ENCODE measurements at places on chromosomes 1 and 21.

DNA sequence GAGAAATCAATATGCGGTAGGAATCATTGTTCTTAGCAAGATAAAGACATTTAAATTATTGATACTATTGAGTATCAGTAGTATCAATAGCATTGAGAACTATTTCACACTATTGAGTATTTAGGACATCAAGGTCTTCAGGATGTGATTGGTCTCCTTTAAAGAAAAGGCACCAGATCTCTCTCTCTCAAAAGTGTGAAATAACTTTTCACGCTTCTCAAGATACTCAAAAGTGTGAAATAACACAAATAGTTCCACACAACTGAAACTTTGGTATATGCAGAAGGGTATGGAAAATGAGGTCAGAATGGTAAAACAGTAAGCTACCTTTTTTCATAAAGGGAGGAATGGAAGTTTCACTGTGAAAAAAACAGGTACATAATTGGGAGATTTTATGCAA is 6.7 kb upstream of the PYHIN1 start:
- no peak for DNase-seq

- DNase-seq: no peak
Measured at GRCh38 chr21:34221331-34222030, 142.3 kb upstream of the KCNE2 start.

GRCh38 chr1:11524465-11525150 is 45.7 kb downstream of the DISP3 start:
- DNase-seq: no peak

GRCh38 chr1:226064816-226065248 is 2.3 kb downstream of the H3-3A start:
- DNase-seq: peak; percentile 32

DNA sequence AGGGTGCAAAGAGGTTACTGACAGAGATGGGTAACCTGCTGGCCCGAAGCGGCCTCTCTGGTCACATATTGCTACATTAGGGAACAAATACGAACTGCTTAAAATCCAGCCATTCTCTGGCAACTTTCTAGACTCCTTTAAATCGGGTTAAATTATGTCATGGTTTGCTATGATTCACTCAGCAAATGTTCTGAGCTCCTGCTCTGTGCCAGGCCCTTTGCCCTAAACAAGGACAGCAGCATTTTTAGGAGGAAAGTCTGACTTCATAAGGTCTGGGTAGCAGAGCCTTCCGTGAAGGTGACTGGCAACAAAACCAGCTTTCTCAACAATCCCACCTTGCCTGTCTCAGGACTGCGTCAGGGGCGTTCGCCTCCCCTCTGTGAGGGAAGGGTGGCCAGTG is 15.4 kb downstream of the ZP4 start:
- no peak for DNase-seq

- no peak for DNase-seq
Measured at GRCh38 chr1:173267453-173267945, 60.4 kb upstream of the TNFSF4 start.

- DNase-seq: no peak
Measured at GRCh38 chr1:201268604-201269151, 14.6 kb upstream of the PKP1 start.
